Astrocyte of the spinal cord (primary cell): ENCODE measurements at places on chromosomes 12 and 14.
A peak's percentile ranks its signal among the peaks of the same experiment; 100 is the strongest.

- DNase-seq: no peak
Measured at GRCh38 chr12:70244409-70244808, 1.2 kb downstream of the CNOT2 start.

- no peak for DNase-seq
Measured at GRCh38 chr12:82883394-82884355, 197.0 kb downstream of the TMTC2 start.

DNA sequence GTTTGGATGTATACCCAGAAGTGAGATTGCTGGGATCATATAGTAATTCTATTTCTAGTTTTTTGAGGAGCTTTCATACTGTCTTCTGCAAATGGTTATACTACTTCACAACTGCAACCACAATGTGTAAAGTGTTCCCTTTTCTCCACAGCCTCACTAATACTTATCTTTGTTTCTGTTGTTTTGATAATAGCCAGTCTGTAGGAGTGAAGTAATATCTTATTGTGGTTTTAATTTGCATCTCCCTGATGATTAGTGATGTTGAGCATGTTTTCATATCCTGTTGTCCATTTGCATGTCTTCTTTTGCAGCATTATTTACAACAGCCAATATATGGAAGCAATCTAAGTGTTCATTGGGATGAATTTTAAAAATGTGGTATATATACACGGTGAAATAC is 29.9 kb downstream of the GABARAPL1 start:
- no peak for DNase-seq

DNA sequence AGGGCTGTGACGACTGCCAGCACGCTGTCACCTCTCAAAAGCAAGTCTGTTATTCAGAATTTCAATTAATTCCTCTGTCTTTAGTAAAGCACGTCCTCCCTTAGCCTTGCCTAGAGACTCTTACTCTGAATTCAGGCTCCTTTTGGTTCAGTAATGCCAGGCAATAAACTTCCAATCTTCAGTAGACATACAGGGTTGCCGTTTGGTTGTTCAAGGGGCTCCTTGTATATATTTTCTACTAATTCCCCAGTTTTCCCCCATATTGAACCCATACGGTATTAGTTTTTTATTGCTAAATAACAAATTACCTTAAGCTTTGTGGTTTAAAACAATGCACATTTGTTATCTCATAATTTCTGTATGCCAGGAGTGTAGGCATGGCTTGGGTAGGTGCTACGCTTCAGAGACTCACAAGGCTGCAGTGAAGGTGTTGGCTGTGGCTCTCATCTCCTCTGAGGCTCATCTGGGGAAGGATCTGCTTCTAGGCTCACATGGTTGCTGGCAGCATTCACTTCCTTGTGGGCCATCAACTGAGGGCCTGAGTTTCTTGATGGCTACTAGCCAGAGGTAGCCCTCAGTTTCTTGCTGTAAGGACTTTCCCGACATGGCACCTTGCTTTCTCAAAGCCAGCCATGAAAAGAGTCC is 7.3 kb upstream of the CLECL1 start:
- DNase-seq: no peak

GRCh38 chr14:55454264-55455002 is 14.0 kb upstream of the TBPL2 start:
- DNase-seq: peak; percentile 85

DNA sequence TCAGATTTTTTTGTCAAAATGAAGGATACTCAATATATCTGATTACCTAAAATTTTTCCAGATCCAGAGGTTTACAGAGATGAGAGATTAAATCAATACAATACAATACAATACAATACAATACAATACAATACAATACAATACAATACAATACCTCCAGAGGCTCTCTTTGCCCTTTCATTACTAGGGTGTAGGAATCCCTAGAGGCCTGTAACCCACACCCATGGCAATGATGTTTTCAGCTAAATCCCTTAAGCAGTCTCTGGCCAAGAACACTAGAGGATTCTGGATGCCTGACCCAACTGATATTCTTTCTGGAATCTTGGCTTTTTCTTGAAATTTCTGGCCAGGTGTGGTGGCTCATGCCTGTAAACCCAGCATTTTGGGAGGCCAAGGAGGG is 23.7 kb upstream of the AEBP2 start:
- no peak for DNase-seq

- DNase-seq: peak; percentile 53
Measured at GRCh38 chr14:90087433-90087832, 25.6 kb downstream of the KCNK13 start.

GRCh38 chr14:101193845-101194372 is 290.4 kb upstream of the RTL1 start:
- no peak for DNase-seq
